ENCODE measurements at places on chromosomes 2 and 18.

- no peak for DNase-seq
These were observed 26.3 kb downstream of the ANXA4 start for GRCh38 chr2:69768235-69768634.

DNA sequence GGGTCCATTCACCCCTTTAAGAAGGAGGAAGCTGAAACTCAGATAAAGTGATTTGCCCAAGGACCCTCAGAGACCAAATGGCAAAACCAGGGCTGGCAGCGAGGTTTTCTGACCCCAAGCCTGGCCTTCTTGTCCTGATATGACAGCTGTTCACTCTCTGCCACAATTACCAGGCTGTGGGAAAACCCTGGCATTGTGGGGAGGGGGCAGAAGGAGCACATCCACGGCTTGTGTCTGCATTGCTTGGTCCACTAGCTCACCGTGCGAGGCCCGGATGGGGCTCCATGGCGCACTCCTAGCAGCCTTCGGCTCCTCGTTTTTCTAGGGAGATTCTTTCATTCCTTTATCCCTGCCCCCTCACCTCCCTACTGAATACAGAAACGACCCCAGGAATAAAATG is 143.4 kb upstream of the SIX2 start:
- DNase-seq: no peak

GRCh38 chr2:171451074-171451473 is 17.0 kb downstream of the DCAF17 start:
- no peak for DNase-seq

- no peak for DNase-seq
These were observed 107.4 kb downstream of the PDCL3 start for GRCh38 chr2:100670232-100670631.

DNA sequence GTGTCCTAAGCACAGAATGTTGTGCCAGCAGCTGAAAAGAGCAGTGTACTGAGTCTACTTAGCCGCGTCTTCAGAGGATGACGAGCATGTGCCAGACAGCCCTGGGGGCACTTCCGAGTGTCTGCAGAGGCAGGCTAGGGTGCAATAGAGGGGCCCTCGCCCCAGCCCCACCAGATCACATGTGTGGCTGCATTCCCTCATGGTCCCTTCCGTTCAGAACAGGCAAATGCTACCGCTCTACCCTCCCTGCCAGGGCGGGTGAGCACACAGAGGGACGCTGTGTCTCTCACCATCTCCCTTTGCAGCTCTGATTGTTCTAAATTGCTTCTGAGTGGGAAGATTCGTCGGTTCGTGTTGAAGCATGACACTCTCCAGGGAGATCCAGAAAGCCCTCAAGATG is 212.2 kb upstream of the RAB12 start:
- no peak for DNase-seq

DNA sequence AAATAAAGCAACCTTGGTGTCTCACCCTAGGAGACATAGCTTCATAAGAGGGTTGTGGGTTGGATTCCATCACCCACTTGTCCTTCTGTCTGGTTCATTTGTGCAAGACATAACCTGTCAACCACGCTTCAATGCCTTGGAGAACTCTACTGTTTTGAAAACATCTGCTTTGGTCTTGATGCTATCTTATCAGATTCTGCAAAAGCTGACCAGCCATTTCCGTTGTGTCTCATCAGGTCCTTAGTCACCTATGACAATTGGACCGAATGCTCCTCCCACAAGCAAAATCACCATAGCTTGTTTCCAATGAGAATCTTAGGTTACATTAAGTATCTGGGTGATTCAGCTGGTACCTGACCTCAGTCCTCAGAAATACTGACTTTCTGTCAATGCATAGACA is 35.4 kb downstream of the STAT4 start:
- DNase-seq: no peak

GRCh38 chr18:62554061-62554815 is 31.4 kb downstream of the ZCCHC2 start:
- DNase-seq: no peak

Measured in activated CD8-positive, alpha-beta memory T cell treated with anti-CD3 and anti-CD28 coated beads, Interleukin-2, amount 50 U/mL, for 48 hours (primary cell).